ENCODE measurements at places on chromosomes 2 and 18.

GRCh38 chr2:24404491-24404921 is 44.2 kb upstream of the ITSN2 start:
- DNase-seq, result no peak

GRCh38 chr2:100782380-100782878 is 37.5 kb upstream of the NPAS2 start:
- no peak for DNase-seq

GRCh38 chr2:217415316-217415715 is 555.5 kb upstream of the TNP1 start:
- DNase-seq, result no peak

GRCh38 chr2:231910771-231911170 is 15.4 kb downstream of the NPPC start:
- no peak for DNase-seq

DNA sequence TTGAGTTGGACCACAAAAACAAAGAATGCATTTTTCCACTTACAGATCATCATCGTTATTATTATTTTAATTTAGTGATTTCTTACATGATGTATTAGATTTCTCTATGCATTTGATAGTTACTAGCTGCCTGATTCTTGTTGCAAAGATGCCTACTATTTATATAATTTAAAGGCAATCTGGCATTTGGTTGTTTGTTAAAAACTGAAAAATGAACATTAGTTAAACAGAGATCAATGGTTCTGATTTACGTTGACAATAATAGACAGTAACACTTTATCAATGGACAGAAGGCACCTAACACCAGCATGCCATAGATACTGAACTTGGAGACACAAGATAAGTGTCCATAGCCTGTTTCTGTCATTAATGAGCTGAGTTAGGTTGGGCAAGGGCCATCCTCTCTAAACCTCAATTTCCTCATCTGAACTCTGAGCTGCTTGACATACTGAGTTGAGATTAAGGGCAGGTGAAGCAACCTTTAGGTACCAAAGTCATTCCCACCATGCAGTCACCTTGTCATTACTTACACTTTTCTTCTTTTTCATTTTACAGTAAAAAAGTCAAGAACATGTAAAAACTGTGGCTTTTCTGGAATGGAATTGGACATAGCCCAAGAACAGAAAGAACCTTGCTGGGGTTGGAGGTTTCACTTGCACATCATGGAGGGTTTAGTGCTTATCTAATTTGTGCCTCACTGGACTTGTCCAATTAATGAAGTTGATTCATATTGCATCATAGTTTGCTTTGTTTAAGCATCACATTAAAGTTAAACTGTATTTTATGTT is 3.1 kb downstream of the CCL20 start:
- DNase-seq, result no peak

GRCh38 chr2:64667535-64667934 is 13.8 kb upstream of the SERTAD2 start:
- DNase-seq, result no peak

- no peak for DNase-seq
Measured at GRCh38 chr2:175366815-175367214, 185.3 kb upstream of the ATP5MC3 start.

DNA sequence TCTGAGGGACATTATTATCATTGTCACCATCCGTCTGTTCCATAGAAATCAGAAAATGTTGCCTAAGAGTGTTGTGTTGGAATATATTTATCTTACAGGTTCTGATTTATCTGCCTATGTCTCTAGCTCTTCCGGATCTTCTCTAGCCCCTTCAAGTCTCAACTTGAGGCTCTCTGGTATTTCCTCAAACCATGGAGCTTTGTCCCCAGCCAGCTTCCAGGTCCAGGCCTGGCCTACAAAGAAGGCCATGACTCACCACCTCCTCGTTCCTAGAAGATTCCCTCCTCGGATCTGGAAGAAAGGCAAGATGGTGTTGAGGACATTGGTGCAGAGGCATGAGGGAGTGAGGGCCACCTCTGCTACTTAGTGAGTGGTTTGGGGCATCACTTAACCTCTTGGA is 122.1 kb upstream of the TRIB2 start:
- no peak for DNase-seq

DNA sequence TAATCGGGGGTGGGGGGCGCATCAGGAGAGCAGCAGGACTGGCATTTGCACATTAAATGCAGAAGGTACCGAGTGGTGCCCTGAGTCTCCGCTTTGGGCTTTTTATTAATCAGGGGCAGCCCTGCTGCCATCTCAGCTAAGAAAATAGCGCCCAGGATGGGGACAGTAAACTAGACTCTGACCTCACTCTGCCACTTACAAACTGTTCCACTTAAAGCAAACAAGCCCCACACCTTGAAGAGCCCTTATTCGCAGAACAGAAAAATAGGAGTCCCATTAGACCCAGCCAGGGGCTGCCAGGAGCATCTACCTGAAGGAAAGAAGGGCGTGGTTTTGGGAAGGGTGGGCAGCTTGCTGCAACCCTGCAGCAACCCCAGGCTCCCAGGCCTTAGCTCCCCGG is 165.3 kb downstream of the TNS1 start:
- no peak for DNase-seq

- no peak for DNase-seq
Measured at GRCh38 chr2:188693111-188693510, 281.1 kb upstream of the COL3A1 start.

GRCh38 chr2:86238354-86238753 is 39.1 kb downstream of the MRPL35 start:
- peak; percentile 9 for DNase-seq

DNA sequence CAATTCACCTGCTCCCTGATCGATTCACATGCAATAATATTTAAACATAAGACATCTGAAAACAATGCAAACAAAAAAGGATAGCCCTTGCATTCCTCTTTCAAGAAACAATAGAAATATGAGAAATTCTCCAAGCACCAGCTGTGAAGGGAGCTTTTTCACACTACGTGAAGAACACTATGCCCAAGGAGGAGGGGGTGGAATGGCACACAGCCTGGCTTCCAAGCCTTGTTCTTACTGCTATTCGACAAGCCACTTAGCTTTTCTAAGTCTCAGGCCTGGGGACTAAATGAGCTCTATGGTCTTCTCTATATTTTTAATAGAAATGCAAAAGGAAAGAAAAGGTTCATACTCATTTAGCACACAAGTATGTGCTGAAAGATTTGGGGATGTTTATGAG is 92.2 kb upstream of the CHRNA1 start:
- no peak for DNase-seq

Data from activated T-helper 9 cell treated with anti-CD3 and anti-CD28 coated beads, Interleukin-2, amount 50 U/mL, for 16 hours (primary cell).